Neural progenitor cell (in vitro differentiated cells): ENCODE measurements at places on chromosomes 5 and 9. TPM values are rescaled to one million over a fixed set of nuclear protein-coding genes. Genes with fewer than 3 reads are reported as not detected.
A peak's percentile ranks its signal among the peaks of the same experiment; 100 is the strongest.

TRIP13 gene
- 32.3 and 32.6 TPM in 2 replicates for total RNA-seq

DNA sequence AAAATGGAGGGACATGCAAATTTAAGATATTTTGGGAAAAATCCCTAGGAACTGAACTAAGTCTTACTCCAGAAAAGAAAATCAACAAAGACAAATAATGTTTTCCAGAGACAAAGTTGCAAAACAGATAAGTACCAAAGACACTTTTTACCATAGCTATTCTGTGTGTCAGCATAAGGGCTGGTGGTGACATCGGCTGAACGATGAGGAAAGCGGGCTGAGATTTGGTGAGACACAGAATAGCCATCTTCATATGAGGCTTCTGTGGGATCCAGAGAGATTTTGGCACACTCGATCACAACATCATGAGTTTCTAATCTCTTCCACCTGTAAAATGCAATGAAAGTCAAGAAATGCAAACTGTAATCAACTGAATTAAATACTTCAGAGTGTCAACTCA, 32.3 kb downstream of the TSC1 start:
- H3K4me1 ChIP-seq: no peaks in the 10 kb centered on the region
- H3K27ac ChIP-seq: no peak overlapping the region
- H3K4me3 ChIP-seq: no peak overlapping the region

SUSD3 gene
- 1.8 TPM in 1 of 2 replicates, not detected in the other for total RNA-seq

GRCh38 chr5:64333886-64334285, 168.2 kb downstream of the RNF180 start:
- peak; percentile 73 for DNase-seq
- peaks cover 15% of the 10 kb centered on the region for H3K4me1 ChIP-seq
- no peaks in the 10 kb centered on the region for H3K27me3 ChIP-seq

DNA sequence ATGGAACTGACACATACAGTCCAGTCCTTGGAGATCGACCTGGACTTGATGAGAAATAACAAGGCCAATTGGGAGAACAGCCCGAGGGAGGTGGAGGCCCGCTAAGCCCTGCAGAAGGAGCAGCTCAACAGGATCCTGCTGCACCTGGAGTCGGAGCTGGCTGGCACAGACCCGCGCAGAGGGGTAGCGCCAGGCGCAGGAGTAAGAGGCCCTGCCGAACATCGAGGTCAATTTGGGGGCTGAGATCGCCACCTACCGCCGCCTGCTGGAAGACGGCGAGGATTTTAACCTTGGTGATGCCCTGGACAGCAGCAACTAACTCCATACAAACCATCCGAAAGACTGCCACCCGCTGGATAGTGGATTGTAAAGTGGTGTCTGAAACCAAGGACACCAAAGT, 1610.1 kb upstream of the ACO1 start:
- no peak overlapping the region for H3K4me3 ChIP-seq
- H3K27ac ChIP-seq: no peak overlapping the region
- no peaks in the 10 kb centered on the region for H3K36me3 ChIP-seq
- no peaks in the 10 kb centered on the region for H3K4me1 ChIP-seq
- DNase-seq: peak; percentile 38

SPATA24 gene
- 15.2 and 15.7 TPM in 2 replicates for total RNA-seq

- no peak overlapping the region for H3K27ac ChIP-seq
- H3K36me3 ChIP-seq: no peaks in the 10 kb centered on the region
- peaks cover 23% of the 10 kb centered on the region for H3K4me1 ChIP-seq
- H3K4me3 ChIP-seq: no peak overlapping the region
- DNase-seq: no peak
- no peaks in the 10 kb centered on the region for H3K27me3 ChIP-seq
Measured at GRCh38 chr9:128072144-128073021, 4.4 kb downstream of the SLC25A25 start.

DNA sequence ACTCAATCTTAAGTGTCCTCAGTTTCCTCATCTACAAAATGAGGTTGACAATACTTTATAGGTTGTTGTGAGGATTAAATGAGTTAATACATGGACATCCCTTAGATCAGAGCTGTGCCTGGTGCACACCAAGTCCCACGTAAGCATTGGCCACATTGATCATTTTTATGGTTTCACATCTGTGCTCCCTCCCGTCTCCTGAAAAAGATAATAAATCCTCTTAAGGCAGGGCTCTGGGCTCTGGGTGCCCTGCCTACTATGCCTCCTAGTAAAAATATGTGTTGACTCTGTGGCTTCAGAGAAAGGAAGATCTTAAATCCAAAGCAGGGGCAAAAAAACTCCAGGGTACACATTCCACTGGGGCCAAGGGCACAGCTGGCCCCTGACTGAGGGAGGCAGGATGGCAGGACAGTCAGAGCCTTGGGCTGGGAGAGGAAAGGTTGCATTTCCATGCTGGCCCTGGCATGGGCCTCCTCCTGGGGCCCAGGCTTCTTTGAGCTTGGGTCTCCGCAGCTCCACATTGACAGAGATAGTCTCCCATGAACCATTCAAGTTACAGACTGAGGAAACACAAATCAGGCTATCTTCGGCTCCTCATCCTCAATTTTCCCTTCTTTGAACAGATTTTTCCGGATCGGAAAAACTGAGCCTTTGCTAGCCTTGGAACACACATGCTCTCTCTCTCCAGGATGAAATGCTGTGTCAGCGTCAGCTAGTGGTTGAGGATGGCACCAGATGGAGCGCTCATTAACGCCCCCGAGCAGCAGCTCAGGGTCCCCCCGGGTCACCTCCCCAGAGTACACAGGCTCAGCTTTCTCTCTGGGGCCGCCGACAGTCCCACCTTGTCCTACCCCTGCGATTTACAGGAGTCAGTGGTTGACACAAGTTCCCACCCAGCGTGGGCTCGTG, 22.4 kb upstream of the KIF12 start:
- peaks cover 20% of the 10 kb centered on the region for H3K4me1 ChIP-seq
- H3K27me3 ChIP-seq: no peaks in the 10 kb centered on the region
- H3K36me3 ChIP-seq: no peaks in the 10 kb centered on the region
- no peak for DNase-seq
- H3K4me3 ChIP-seq: no peak overlapping the region

- DNase-seq: no peak
- H3K4me3 ChIP-seq: no peak overlapping the region
- no peaks in the 10 kb centered on the region for H3K36me3 ChIP-seq
- peaks cover 10% of the 10 kb centered on the region for H3K4me1 ChIP-seq
Measured at GRCh38 chr5:158384535-158385481, 525.9 kb upstream of the CLINT1 start.

OR1Q1 gene
- total RNA-seq: not detected in 2 replicates

DNA sequence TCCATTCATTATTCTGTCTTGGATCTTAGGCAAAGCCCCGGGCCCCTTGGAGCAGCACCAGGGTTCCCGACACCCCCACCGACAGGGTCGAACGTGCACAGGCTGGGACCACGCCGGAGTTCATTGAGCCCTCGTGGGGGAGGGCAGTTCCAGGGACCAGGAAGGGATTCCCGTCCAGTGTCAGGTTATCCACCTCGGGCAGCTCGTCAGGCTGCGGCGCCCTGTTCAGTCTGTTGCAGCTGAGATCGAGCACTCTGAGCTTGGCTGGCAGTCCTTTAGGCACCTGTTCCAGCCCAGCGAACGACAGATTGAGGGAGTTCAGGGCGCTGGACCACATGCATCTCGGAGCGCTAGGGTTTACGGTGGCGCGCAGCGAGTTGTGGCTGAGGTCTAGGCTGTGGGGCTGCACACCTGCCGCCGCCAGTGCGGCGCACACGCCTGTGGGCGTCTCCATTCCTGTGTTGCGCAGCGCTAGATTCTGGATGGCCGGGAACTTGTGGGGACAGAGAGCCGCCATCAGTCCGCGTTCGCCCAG, 1.1 kb downstream of the CD14 start:
- no peaks in the 10 kb centered on the region for H3K36me3 ChIP-seq
- no peak for DNase-seq
- no peaks in the 10 kb centered on the region for H3K4me1 ChIP-seq
- no peaks in the 10 kb centered on the region for H3K27me3 ChIP-seq

DNA sequence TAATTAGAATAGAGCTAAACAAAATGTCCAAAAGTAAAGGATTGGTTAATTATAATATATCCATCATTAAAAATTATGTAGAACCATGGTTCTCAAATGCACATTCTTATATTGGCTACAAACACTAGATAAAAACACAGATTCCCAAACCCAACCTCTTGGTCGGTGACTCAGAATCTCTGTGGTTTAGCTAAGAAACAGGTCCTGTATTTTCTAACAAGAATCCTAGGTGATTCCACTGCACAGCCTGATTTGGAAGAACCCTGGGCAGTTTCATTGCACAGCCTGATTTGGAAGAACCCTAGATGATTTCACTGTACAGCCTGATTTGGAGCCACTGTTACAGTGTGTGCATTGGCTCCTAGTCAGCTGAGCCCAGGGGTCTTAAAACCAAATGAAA, 67.9 kb downstream of the KIAA1958 start:
- no peak for DNase-seq
- no peak overlapping the region for H3K4me3 ChIP-seq
- no peaks in the 10 kb centered on the region for H3K27me3 ChIP-seq

- no peak overlapping the region for H3K4me3 ChIP-seq
- no peaks in the 10 kb centered on the region for H3K36me3 ChIP-seq
- no peaks in the 10 kb centered on the region for H3K27me3 ChIP-seq
- H3K4me1 ChIP-seq: peaks cover 24% of the 10 kb centered on the region
- no peak overlapping the region for H3K27ac ChIP-seq
Measured at GRCh38 chr5:94402096-94402495, 216.3 kb downstream of the KIAA0825 start.

DNA sequence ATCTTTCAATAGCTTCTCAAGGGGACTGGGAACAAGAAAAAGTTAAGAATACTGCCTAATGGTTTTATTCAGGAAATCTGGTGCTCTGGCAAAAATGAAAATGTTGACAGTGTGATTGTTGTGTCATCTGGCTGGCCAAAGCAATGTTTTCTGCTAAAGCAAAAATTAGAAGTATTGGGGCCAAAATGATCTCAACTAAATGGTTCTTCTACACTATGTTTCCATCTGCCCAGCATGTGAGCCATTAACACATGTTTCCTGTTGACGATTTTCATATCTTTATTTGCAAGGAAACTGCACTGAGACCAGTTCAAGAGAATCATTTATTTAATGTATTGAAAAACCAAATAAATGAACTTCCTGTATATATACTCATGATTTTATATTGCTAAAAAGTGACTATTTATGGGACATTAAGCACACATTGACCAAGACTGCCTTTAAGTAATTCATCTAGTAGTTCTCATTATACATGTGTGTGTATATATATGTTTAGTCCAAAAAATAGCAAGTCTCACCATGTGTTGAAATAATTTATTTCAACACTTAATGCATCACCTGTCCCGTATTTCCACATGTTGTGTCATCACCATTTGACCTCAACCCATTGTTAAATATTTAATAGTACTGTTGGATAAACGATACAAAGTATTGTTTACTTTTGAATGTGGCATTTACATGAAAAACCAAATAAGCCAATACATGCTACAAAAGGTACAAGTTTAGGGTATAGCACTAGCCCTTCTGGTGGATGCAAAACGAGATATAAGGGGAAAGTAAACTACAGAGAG, 7.5 kb upstream of the FST start:
- no peak overlapping the region for H3K4me3 ChIP-seq
- no peak for DNase-seq
- no peaks in the 10 kb centered on the region for H3K36me3 ChIP-seq
- no peaks in the 10 kb centered on the region for H3K27me3 ChIP-seq
- H3K27ac ChIP-seq: no peak overlapping the region

DNA sequence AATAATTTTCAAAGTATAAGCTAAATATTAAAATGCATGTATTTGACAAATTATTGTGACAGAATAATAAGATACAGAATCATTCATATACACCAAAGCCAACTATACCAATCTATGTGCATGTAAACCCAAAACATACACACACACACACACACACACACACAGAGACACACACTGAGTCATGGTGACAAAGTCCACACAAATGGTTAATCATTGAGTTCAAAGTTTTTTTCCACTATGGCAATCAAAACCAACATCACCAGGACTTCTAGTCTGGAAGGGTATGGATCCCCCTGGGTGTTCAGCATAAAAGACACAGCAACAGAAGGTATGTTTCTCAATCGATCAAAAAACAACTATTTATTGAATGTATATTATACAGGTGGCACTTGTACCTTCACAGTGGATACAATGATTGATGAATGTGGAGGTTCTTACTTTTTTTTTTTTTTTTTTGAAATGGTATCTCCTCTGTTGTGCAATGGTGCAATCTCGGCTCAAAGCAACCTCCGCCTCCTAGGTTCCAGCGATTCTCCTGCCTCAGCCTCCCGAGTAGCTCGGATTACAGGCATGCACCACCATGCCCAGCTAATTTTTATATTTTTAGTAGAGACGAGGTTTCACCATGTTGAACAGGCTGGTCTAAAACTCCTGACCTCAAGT, 137.0 kb downstream of the PDE4D start:
- DNase-seq: no peak
- no peak overlapping the region for H3K27ac ChIP-seq
- H3K4me1 ChIP-seq: no peaks in the 10 kb centered on the region
- H3K36me3 ChIP-seq: no peaks in the 10 kb centered on the region
- H3K4me3 ChIP-seq: no peak overlapping the region

PDCD1LG2 gene
- total RNA-seq: not detected in 2 replicates

- H3K4me1 ChIP-seq: peaks cover 19% of the 10 kb centered on the region
- H3K27ac ChIP-seq: no peak overlapping the region
- peak; percentile 7 for DNase-seq
- no peaks in the 10 kb centered on the region for H3K27me3 ChIP-seq
Measured at GRCh38 chr9:20144197-20144596, 355.4 kb upstream of the SLC24A2 start.

DNA sequence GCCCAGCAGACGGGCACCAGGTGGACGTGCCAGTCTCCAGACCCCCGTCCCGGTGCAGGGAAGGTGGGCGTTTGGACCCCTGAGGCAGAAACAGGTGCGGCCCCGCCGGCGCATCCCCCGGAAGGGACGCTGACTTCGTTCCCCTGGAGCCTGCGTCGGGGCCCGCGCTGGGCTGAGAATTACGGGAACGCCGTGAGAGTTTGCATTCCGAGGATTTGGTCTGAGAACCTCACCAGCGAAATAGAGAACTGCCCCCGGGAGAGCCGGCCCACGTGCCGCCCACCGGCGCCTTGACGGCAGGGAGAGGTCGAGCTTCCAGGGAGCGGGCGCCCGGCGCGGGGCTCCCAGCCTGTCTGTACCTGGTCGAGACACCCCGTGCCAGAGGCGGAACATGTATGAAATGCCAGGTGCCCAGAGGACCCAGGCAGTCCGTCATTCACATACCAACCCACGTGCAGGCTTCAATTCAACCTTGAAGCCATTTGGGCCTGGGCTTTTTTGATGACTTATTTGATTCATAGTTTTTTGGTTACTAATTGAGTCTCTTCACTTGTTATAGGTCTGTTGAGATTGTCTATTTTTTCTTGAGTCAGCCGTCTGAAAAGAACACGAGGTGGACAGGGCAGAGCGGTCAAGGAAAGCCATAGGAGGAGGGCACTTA, 877 bp upstream of the CAMSAP1 start:
- DNase-seq: peak; percentile 63
- peak overlapping the region; percentile 60 for H3K4me3 ChIP-seq
- H3K4me1 ChIP-seq: peaks cover 34% of the 10 kb centered on the region
